NCI-H187 treated with DMSO at 0.1 percent for 48 hours (cell line): ENCODE measurements at places on chromosomes 4 and X.
A peak's percentile ranks its signal among the peaks of the same experiment; 100 is the strongest.

GRCh38 chr4:111813555-111814140 lies 331.6 kb upstream of the FAM241A start:
- peak; percentile 25 for DNase-seq

DNA sequence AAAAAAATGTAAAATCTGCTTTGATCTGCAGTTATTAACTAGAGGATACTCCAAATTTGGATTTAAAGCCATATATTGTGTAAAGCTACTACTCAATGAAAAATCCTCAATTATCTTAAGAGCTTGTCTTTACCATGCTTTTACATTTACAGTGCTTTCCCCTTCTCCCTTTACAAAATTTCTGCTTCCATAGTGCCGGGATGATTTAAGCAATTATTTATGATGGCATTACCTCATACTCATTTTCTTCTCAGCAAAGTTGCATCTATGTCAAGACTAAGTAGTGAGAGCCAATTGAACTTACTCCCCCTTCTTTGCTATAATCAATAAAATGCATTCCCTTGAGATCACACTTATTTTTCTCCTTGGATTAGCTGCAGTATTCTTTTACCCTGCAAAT lies 505.4 kb upstream of the AGA start:
- DNase-seq = no peak

- DNase-seq = no peak
Observed at GRCh38 chr4:3729188-3729881, 36.9 kb upstream of the ADRA2C start.

DNA sequence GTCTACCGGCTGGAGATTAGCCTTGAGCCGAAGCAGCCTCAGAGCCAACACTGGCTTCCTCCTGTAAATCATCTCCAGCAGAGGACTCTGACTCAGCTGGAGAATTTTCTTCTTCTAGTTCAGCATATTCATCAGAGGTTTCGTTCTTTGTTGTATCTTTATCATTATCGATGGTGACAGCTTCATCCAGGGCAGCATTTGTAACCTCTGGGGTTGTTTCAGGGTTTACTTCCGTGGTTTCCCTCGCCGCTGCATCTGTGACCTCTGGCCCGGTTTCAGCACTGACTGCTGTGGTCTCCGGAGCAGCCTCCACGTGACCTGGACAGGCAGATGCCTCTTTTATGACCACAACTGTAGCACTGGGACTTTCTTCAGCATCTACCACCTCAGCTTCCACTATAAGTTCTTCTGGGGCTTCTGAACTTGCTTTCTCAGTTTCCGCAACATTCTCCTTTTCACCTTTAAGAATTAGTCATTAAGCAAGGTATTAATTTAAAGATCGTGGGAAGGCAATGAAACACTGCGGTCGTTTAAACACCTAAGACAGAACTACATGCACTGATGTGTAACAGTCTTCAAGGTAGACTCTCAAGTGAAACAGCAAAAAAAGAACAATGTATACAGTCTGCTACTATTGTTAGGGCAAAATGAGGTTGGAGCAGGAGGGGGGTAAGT lies 13.3 kb downstream of the MGARP start:
- DNase-seq = no peak

GRCh38 chrX:4787971-4788370 lies 1074.5 kb upstream of the PRKX start:
- no peak for DNase-seq

- no peak for DNase-seq
Observed at GRCh38 chrX:97845451-97845850, 961.7 kb downstream of the RPA4 start.

DNA sequence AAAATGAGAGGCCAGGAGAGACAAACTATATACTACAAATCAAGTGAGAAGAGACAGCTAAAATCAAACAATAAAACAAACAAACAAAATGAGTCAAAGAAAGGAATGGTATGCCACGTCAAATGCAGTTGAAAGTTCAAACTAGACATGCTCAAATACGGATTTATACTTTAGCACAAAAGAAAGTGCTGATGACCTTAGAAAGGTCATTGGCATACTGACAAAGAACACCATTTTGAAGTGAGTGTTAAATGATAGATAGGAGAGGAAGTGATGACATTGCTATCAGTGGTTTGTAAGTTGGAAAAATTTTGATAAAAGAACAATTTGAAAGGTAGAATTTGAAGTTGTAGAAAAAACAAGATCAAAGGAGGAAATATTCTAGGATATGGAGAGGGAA lies 55.3 kb downstream of the TECRL start:
- DNase-seq = no peak

DNA sequence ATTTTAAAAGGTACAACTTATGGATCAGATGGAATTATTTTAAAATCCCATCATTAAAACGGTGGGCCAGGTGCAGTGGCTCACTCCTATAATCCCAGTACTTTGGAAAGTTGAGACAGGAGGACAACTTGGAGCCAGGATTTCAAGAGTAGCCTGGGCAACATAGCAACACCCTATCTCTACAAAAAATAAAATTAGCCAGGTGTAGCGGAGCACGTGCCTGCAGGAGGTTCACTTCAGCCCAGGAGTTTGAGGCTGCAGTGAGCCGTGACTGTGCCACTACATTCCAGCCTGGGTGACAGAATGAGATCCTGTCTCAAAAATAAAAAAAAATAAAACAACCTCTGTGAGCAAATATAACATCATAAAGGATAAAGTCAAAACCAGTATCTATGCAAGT lies 11.4 kb downstream of the ADH5 start:
- DNase-seq = no peak

DNA sequence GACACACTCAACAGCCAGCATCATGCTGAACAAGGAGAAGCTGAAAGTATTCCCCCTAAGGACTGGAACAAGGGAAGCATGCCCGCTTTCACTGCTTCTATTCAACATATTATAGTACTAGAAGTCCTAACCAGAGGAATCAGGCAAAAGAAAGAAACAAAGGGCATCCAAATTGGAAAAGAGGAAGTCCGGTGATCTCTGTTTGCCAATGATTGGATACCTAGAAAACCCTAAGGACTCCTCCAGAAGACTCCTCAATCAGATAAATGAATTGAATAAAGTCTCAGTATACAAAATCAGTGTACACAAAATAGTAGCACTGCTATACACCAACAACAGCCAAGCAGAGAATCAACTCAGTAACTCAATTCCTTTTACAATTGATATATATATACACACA lies 44.8 kb downstream of the ARFIP1 start:
- DNase-seq = no peak

DNA sequence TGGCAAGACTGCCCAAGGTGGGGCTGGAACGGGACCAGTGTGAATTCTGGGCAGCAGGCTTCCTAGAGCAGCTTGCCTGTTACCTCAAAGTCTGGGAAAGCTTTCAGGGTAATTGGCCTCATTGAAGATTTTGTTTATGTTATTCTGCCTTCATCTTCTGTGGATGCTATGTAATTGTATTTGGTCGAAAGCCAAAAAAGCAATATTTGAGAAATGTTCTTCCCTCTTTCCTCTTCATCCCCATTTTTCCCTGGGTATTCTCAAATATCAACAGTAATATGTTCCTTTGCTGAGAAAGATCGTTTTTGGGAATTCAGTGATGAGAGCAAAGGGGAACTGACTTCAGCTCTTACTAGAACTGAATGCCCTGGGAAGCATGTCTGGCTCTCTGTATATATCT lies 12.9 kb downstream of the TMEM131L start:
- DNase-seq = no peak

DNA sequence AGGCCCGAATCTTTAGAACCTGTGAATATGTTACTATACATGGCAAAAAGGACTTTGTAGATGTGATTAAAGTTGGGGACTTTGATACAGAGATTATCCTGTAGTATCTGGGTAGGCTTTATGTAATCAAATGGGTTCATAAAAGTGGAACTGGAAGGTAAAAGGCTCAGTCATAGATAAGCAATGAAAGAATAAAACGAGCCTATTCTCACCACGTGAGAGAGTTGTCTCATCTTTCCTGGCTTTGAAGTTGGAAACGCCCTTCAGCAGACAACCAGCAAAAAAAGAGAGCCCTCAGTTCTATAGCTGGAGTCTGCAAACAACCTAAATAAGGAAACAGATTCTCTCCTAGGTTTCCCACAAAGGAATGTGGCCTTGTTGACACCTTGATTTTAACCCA lies 805.8 kb upstream of the DIAPH2 start:
- DNase-seq = no peak

DNA sequence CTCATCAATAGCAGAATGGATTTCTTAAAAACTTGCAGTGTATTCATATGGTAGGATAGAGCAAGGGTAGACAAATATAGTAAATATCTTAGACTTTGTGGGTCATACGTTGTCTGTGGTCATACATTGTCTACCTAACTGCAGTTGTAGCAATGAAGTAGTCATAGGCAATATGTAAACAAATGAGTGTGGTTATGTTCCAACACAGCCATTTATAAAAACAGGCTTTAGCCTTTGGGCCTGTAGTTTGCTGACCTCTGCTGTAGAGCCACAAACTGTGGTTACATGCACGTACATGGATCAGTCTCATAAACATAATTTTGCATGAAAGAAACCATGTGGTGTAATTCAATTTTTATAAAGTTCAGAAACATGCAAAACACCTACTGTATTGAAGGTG lies 98.9 kb downstream of the LARP1B start:
- DNase-seq = no peak

GRCh38 chrX:53354669-53355068 lies 67.8 kb downstream of the SMC1A start:
- DNase-seq = no peak

DNA sequence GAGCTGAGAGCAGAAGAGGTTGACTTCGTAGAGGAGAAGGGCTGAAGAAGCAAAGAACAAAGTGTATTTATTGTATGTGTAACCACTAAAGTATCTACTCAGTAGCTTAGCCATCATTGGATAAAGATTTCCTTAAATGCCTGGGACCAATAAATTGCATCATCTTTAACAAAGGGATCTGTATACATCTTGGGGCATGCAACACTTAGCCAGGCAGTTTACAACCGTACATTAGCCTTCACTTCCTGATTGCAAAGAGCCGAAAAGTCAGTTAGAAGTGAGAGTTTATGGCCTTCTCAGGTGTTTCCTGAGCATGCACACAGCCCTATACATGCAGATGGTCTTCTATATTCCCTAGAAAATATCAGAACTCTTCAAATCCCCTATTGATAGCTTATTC lies 68.0 kb upstream of the MAGED1 start:
- DNase-seq = no peak

DNA sequence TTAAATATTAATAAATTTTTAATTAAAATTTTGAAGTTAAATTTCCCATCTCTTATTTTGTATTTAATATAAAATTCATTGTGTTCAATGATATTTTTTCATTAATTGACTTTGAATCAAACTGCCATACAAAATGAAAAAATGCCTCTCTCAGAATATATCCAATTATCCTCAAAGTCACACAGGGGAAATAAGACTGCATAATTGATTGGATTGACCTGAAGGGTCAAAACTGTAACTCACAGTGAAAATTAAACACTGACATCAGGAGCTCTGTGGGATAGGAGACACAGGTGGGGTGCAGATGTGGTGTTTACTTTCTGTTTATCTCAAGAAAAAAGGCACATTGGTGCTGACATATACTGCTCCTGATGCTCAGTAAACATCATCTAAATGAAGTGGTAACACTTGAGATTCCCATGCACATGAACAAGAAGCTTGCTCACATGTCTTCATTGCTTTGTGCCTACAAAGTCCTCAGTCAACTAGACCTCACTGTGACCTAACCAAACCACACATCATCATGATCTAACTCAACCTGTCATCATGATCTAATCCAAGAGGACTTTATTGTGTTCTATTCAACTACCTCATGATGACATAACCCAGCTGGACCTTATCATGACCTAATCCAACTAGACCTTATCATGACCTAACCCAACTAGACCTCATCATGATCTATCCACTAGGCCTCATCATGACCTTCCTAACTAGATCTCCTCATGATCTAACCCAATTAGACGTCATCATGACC lies 83.7 kb downstream of the DHRSX start:
- DNase-seq = no peak

- DNase-seq = no peak
Observed at GRCh38 chrX:31237189-31237588, 165.3 kb upstream of the FTHL17 start.

DNA sequence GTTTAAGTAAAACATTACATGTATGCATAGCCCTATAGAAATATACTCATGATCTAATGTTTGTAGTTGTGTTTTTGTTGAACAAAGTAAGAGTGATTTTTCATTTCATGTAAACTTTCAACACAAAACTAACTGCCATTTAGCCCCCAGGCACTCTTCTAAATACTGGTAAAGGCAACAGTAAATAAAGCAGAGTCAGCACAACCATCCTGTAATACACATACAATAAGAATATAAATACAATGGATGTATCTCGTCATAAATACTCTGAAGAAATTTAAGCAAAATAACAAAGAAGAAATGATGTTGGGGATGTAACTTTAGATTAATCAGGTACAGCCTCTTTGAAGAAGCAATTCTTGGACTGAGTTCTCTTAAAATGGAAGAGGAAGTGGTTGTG lies 821.2 kb downstream of the ARAP2 start:
- DNase-seq = no peak

DNA sequence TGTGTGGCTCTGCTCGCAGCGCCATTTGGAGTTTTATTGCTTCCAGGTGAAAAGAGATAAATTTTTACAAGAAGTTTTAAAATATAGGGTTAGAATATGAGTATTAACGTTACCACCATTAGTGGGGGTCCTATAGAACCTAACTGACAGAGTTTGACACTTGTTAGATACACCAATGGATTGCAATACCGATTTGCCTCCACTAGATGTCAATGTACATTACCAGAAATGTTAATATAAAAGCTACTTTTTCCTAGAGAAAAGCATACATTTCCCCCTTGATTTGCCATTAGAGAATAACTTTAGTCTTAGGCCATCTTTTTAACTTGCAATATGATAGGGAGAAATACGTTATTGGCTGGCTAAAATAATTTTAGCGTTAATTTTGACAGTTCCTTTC lies 108.4 kb downstream of the LINC00632 start:
- no peak for DNase-seq

DNA sequence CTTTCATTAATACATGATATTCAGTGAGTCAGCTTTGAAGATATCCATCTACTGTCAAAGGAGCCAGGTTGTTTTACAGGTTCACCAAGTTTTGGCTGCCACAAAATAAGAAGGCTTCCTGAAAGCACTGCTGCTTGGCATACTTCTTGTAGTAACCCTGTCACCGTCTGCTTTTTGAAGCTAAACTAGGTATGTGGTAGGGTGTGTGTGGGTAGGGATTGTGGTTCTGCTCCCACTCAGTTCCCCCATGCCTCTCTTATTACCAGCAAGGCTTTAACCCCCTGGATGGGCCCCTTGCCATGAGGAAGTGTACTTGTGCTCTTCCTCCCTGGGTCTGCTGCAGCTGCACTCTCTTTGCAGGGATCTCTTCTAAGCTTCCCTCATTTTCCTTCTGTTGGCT lies 191.2 kb downstream of the BANK1 start:
- DNase-seq = no peak

DNA sequence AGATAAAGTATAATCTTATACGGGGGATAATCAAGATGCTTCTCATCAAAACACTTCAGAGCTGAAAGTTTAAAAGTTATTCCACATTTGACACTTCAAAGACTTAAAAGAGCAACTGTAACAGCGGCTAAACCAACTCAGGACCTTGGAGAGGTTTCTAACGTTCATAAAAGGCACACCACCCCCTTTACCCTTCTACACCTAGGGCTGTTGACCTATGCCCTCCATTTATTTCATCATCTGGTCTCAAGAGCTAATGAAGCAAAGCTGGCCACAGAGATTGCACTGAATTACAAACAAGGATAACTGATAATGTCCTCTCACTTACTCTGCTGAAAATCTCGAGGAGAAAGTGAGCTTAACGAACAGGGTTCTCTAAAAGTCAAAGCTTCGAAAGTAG lies 1.1 kb upstream of the RPS6KA6 start:
- no peak for DNase-seq
